ENCODE measurements at places on chromosomes 11 and 22. TPM values are rescaled to one million over a fixed set of nuclear protein-coding genes. Genes with fewer than 3 reads are reported as not detected.
A peak's percentile ranks its signal among the peaks of the same experiment; 100 is the strongest.

GRCh38 chr22:33056690-33057089 is 1.5 kb downstream of the SYN3 start:
- DNase-seq, result no peak

- DNase-seq, result no peak
These were observed 144.1 kb downstream of the BBOX1 start for GRCh38 chr11:27184458-27185312.

DNA sequence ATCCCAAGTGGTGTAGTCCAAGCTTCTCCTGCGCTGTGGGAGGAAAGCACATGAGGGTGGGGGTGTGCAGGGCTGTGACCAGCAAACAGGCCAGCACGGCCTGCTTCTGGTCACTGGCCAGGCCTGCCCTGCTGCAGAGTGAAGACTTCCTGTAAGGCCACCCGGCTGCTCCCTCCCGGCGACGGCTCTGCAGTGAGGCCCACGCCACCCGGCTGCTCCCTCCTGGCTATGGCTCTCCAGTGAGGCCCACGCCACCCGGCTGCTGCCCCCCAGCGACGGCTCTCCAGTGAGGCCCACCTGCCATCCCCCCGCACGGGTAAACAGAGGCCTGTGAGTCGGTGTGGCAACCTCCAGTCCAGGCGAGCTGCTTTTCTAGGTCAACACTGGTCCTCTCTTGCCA is 31.4 kb upstream of the BRSK2 start:
- DNase-seq, result no peak

DNA sequence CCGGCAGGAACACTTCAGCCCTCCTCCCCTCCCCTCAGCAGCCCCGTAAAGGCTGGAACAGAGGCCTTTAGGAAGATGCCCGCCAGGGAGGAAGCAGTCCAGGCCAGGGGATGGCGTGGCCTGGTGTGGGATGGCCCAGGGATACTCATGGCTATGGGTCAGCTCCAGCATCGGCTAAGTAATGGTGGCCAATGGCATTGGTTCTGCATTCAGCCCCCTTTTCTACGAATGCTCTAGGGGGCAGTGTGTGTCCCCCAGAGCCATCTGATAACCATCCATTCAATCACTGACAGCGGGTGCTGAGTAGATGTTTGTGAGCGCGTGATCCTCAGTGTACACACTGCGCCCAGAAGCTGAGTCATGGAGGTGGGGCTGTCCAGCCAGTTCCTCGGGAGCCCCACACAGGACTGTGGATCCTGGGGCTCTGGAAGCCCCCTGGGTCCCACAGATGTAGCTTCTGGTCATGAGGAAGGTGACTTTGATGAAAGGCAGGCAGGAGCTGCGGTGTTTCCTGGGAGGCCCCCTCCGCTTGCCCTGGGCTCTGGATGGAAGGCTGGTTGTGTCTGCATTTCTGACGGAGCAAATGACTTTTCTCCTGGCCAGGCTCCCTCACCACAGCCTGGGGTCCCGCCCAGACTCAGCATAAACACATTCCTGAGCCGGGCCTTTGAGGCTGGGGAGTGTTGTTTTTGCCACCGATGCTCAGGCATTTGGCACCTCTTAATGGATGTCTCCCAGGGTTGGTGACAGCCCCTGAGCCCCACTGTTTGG is 46.5 kb downstream of the FBLN1 start:
- DNase-seq, result no peak

DNA sequence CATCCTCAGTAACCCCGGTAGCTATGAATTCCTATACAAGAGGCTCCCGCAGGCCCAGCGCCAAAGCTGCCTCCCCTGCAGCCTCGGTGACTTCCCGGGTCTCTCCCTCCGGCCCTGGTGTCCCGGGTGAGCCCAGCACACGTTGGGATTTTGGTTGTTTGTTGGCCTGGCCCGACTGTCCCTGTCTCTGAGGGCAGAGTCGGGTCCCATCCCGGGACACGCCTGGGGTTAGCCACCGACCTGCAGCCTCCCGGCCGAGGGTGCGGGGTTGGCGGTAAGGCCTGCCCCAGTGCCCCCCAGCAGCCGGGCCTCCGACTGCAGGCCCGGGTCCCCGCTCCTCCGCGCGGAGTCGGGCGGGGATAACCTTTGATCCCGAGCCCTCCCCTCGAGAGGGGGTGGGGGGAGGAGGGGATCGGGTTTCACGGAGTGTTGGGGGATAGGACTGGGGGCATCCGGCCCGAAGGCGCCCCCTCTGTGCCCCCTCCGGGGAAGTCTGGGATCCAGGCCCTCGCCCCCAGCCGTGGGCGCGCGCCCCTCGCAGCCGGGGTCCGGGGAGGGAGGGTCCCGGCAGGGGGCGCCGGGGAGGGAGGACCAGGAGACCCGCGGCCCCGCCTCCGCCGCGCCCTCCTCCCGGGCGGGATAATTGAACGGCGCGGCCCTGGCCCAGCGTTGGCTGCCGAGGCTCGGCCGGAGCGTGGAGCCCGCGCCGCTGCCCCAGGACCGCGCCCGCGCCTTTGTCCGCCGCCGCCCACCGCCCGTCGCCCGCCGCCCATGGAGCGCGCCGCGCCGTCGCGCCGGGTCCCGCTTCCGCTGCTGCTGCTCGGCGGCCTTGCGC is at the start of gene FBLN1:
Gene FBLN1, plus strand, starts transcription at position 669 of the 835 bp plus-strand sequence. Its CDS starts 103 bp downstream, at position 772.
- DNase-seq, result no peak

- no peak for DNase-seq
These were observed 66.0 kb upstream of the CLTCL1 start for GRCh38 chr22:19357270-19358105.

GRCh38 chr11:119491753-119492510 is 69.0 kb upstream of the THY1 start:
- DNase-seq, result no peak

- DNase-seq, result no peak
These were observed 73.8 kb downstream of the STIM1 start for GRCh38 chr11:3929232-3929631.

GRCh38 chr22:41857155-41857859 is 24.4 kb downstream of the SREBF2 start:
- DNase-seq, result peak; percentile 81

DNA sequence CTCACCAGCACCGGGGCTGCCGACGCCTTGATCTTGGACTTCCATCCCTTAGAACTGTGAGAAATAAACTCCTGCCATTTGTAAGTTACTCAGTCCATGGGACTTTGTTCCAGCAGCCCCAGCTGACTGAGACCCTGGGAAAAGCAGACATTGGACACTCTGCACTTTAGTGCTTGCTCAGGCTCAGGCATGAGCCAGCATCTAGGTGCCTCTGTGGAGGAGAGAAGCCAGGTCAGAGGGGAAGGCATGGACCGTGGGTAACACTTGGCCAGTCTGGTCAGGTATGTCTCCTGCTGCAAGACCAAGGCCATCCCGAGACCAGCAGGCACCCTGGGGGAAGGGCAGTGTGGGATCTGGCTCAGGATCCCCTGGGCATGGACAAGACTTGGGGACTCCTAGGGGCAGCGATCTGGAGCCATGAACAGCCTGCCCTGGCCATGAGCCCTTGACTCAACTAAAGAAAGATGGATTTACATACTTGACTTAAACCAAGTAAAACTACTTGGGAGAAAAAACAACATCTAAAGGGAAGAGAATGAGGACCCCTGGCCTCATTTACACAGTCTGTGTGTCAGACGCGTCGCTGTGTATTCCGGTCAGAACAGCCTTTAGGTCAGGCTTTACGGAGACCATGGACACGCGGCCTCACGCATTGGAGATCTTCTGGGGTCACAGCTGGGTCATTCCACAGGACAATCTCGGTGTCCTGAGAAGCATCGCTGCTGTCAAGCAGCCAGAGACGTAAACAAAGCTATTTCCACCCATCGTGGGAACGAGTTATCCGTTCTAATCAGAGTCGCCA is 497.1 kb downstream of the BRD1 start:
- no peak for DNase-seq

GRCh38 chr11:84828616-84829015 is 798.5 kb downstream of the DLG2 start:
- DNase-seq, result no peak

- no peak for DNase-seq
These were observed 103.7 kb downstream of the GAB2 start for GRCh38 chr11:78313898-78314297.

DNA sequence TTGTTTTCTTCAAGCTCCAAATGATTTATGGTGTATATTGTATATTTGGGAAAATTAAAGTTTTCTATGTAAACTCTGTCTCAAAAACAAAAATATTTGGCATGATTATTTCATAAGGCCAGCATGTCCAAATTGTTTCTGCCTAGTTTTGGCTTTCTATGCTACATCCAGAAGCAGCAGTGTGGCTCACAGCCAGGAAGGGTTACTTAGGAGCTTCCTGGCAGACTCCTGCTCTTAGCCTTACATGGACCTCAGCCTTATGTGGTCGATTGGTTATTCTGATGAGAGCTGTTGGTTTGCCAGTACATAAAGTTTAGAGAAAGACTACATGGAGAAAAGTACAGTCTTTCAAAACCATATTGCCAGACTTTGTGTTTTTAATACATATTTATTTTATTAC is 297.7 kb upstream of the FAT3 start:
- DNase-seq, result no peak

GRCh38 chr11:131924001-131924400 is 553.6 kb downstream of the NTM start:
- DNase-seq, result no peak

DNA sequence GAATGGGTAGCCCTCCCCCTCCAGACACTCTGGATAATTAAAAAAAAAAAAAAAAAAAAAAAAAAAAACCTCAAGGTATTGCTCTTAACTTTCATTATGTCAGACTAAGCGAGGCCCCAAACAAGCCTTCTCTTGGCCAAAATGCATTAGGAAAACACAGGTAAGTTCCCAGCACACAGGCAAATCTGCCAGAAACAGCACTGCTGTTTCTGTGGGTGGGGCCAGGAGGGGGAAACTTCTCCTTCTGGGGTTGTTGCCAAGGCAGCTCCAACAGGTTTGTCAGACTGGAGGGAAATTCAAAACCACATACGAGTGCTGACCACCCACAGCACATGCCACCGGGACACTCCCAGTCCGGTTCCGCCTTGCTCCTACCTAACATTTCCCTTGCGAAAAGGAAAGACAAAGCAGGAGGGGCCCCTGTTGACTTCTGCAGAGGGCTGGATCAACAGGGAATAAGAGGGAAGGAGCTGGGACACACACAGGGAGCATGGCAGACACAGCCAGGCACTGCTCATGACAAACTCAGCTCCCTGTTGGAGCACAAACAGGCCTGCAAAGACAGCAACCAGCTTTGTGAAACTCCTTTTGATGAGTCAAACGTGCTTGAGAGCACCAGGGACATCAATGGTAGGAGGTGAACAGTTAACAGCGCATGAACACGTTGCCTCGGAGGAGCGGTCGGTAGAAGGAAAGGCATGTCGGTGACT is 55.0 kb downstream of the MYH9 start:
- DNase-seq, result peak; percentile 36

DNA sequence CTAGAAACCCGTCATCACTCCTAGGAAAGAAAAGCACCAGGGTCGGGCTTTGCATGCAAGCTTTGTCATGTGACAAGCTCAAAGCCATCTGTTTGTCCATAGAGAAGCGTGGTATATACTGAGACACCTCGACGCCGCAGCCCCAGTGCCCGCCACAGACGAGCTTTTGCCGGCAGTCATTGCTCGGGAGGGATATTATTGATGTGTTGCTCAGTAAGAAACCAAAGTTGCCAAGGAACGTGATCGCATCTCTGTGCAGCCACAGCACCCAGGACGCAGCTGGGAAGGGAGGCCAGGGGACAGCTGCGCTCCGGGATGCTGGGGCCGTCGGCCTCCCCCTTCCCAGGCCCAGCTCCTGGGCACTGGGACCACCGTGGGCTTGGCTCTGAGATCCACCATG is 89.5 kb upstream of the KCNQ1OT1 start:
- no peak for DNase-seq

- DNase-seq, result no peak
These were observed 33.4 kb downstream of the REXO2 start for GRCh38 chr11:114472661-114473060.

DNA sequence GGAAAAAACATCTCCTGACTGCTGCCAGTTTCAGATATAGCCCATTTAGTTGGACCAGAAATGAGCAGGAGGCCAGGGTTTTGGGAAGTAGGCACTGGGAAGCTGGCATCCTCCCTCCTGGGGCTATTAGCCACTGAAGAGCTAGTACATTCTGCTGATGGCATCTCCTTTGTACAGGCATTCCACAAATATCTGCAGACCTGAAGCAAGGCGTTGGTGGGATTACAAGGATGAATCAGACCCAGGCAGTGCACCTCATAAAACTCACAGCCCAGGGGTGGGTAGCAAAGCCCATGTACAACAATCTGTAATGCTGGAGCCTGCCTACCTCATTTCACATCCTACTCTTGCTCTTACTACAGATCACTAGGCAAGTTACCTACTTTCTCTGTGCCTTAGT is 27.5 kb upstream of the POU2AF1 start:
- no peak for DNase-seq

GRCh38 chr11:559712-560304 is 730 bp downstream of the LMNTD2 start:
- no peak for DNase-seq

GRCh38 chr11:11400635-11401232 is 47.7 kb upstream of the CSNK2A3 start:
- DNase-seq, result peak; percentile 11

GRCh38 chr22:38882972-38883622 is 11.1 kb upstream of the CBX6 start:
- no peak for DNase-seq

- peak; percentile 45 for DNase-seq
These were observed 82.6 kb downstream of the RAB30 start for GRCh38 chr11:82988936-82989627.

DNA sequence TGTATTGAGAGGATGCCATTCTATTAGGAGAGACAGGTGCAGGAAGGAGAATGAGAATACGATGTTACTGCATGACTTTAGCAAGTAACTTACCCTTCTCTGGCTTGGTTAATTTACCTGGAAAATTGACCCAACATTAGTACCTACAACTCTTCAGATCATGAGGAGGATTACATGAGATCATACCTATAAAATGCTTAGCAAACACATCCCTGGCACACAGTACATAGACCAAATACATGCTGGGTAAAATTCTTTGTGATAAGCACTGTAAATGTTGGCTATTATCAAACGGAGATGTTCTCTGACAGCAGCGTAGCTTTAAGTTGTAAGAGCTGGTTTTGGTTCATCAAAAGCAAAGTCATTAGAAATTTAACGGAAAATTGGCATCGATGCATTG is 28.8 kb downstream of the LARGE1 start:
- DNase-seq, result no peak

Gene RIMBP3C
- 1.1 TPM for total RNA-seq

Gene TNRC6B
- total RNA-seq, result 63.7 TPM

Gene EIF3F
- total RNA-seq, result 403 TPM

Gene F2
- 0.48 TPM for total RNA-seq

Gene SLC25A18
- not detected for total RNA-seq

Gene SNRPD3
- total RNA-seq, result 166 TPM

Gene HTR3B
- total RNA-seq, result not detected

Gene TMPRSS4
- not detected for total RNA-seq

Gene BACE1
- not detected for total RNA-seq

Gene NAGA
- total RNA-seq, result 14.9 TPM

Gene MMP12
- not detected for total RNA-seq

Gene DDI1
- total RNA-seq, result not detected

Gene NPAS4
- total RNA-seq, result not detected
